ENCODE measurements at places on chromosomes 6 and 20.

DNA sequence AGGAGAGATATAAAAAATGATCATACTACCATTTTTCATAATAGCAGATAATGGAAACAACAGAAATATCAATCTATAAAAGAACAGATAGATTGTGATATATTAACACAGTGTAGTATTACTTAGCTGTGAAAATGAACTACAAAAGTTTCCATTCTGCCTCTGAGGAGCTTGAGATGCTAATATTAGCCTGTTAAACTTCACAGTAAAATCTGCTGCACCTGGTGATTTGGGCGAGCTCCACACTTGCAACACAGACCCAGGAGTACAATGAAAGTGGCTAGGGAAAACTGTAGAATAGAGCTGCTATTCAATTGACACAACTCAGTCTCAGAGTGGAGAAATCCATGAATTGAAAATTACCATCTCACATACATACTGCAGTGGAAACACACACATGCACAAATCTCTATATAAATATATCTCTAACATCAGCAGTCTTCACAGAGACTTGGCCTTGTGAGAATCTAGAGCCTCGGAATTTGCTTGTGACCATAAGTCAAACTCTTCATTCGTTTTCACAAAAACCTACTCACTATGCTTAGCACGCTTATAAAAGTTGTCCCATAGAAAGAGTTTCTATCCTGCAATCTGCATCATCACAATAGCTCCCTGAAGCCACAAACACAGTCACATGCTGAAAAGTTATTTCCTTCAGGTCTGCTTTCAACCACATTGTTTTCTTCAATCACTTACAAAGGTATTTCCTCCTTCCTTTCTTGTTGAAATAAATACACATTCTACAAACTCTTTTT lies 133.0 kb downstream of the PAK5 start:
- no peak for DNase-seq

GRCh38 chr6:160273196-160273595 lies 14.6 kb upstream of the SLC22A2 start:
- DNase-seq, result no peak

- no peak for DNase-seq
Observed at GRCh38 chr20:48952656-48953055, 31.1 kb downstream of the ARFGEF2 start.

DNA sequence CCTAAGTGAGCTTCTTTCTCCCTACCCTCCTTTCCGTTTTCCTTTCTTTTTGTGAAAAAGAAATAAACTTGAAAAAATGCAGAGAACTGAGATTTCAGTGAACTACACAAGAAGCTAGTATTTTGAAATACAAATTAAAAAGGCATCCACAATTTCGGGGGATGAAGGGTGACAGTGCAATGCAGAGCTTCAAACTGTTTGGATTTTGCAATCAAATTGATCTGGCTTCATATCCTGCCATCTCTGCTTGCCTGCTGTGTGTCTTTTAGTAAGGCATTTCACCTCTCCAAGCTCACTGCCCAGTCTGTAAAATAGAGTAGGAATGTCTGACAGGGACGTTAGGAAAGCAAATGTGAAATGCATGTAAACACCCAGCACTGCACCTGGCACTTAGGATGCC lies 258.0 kb downstream of the HACE1 start:
- DNase-seq, result no peak

DNA sequence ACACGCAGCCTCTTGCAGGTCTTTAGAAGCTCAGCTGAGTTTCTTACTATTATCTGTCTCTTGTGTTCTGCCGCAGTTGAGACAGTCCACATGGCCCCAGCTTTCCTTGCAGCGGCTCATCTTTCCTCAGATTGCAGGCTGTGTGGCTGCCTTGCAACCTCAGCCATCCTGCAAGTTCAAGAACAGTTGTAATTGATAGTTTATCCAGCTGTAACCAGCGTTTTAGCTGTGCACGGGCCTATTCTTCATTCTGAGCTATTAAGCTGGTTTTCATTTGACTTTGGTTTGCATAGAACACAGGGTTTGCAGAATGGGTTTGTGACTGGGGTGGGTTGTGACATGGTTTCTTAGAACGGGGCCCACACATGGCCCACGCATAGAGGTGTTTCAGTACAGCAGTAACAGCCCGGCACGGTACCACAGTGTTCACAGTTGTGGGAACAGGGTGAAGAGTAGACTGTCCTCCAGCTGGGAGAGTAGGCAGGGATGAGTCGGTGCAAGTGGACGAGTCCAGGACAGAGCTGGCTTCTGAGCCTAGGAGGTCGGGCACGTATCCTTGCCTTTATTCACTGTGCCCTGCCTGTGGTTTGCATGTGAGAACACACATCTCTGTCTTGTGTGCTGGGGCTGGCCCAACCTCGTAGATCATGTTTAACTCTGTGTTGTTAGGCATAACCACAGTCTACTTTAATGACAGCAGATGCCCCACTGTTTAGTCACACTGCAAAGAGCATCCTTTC lies 89.2 kb downstream of the RPP40 start:
- DNase-seq, result no peak

DNA sequence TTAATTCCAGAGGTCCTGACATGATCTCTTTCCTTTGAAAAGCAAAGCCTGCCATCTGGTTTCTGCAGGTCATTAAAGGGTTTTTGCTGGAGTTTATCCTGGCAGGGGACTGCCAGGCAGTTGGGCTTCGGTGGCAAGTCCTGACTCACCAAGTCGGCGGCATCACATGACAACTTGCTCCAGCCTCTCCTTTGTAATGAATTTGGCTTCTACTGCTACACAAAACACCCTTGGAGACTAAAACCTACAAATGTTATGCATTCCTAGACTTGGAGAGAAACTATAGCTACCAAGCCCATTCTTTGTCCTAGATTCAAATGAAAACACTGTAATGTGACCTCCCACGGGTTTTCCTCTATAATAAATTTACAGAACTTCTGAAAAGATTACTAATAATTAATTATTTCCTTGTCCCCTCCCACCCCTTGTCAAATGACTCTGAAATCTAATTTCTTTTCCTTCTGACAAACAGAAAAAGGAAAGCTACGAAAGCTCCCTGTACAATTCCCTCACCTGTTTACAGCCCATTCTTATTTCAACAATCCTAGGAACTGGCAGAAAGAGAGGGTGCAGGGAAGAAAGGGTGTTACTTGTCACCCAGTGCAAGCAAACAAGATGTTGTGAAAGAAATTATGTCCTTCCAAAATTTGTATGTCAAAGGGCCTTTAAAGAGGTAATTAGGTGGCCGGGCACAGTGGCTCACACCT lies 62.9 kb downstream of the QRSL1 start:
- DNase-seq, result peak; percentile 7

DNA sequence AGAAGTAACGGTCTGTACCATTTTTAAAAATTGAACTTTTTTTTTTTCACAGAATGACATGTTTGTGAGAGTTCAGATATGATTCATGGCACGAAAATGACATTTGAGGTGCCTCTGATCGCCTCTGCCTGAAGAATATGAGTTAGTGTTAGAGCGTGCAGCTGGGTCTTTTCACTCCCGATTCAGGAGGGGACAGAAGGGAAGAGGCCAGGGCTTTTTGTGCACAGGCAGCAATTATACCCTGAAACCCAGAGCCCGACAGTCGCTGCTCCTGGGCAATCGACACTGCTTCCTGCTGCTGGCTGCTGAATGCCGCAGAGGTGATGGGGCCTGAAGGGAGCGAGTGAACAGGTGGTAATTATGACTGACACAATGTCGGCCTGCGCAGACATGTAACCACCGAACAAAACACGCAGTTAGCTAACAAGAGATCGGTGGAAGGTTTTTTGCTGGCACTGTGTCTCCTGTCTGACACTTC lies 652.0 kb upstream of the NOX3 start:
- no peak for DNase-seq

- no peak for DNase-seq
Observed at GRCh38 chr6:1424306-1424927, 35.0 kb downstream of the FOXF2 start.

- DNase-seq, result no peak
Observed at GRCh38 chr6:168359794-168360193, 40.2 kb upstream of the DACT2 start.

Measured in occipital lobe (tissue), 3 donors.